ENCODE measurements at places on chromosomes 7 and 10. TPM values are rescaled to one million over a fixed set of nuclear protein-coding genes. Genes with fewer than 3 reads are reported as not detected.

GRCh38 chr7:107312418-107312817 lies 143.6 kb downstream of the HBP1 start:
- H3K4me1 ChIP-seq: no peaks in the 10 kb centered on the region
- H3K27ac ChIP-seq: no peak overlapping the region
- H3K27me3 ChIP-seq: no peaks in the 10 kb centered on the region

GRCh38 chr7:39683216-39683845 lies 60.0 kb downstream of the RALA start:
- H3K27me3 ChIP-seq: no peaks in the 10 kb centered on the region
- no peak overlapping the region for H3K4me3 ChIP-seq
- no peaks in the 10 kb centered on the region for H3K36me3 ChIP-seq
- no peak for DNase-seq
- H3K27ac ChIP-seq: no peak overlapping the region

PLXDC2 gene
- total RNA-seq: 0.54 TPM

ANKRD30A gene
- total RNA-seq: not detected
